ENCODE measurements at places on chromosomes 4 and X.

DNA sequence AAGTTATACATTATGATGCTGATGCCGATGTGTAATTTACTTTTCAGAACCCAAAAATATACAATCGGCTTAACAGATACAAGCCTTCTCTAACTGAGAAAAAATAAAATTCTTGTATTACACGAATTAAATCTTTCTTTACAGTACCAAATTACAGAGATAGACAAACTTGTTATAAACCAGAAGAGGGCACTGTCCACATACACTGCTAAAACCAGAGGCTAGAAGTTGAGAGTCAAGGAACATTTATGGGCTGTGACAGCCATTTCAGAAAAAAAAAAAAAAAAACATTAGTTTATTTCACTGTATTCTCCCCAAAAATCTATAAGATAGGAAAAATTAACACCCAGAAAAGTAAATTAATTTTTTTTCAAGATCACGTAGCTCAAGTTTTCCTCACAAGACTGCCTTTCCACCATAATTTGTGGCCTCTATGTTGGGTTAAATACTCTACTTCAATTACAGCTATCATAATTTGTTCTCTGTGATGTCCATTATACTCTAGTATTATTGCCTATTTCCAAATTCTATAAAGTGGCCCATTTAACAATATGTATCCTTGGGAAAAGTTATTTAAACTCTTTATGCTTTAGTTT, 12.0 kb downstream of the EREG start:
- peak; percentile 28 for DNase-seq

DNA sequence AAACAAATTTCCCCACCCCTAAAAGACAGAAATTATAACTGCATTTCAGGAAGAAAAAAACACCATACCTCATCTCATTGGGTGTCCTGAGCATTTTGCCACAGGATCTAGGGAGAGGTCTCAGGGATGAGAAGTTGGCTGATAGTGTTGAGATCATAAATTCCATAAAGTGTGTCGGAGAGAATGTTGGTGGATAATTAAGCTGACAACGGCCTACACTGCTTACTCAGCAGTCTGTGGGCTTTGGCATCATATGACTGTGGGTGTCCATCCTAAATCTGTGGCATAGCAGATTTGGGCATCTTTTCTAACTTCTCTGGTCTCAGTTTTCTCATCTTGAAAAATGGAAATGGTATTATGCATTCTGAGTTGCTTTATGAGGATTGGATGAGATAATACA, 12.3 kb downstream of the CENPVL3 start:
- no peak for DNase-seq

DNA sequence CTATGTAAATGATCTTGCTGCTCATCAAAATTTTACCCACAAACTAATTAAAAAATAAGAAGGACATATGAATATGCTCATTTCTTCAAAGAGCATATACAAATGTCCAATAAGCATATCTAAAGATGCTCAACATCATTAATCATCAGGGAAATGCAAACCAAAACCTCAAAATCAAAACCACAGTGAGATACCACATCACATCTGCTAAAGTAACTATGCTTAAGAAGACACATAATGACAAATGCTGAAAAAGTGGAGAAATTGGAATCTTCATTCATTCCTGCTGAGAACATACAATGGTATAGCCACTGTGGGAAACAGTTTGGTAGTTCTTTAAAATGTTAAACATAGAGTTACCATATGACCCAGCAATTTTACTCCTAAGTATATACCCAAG, 81.9 kb downstream of the AFF2 start:
- no peak for DNase-seq

DNA sequence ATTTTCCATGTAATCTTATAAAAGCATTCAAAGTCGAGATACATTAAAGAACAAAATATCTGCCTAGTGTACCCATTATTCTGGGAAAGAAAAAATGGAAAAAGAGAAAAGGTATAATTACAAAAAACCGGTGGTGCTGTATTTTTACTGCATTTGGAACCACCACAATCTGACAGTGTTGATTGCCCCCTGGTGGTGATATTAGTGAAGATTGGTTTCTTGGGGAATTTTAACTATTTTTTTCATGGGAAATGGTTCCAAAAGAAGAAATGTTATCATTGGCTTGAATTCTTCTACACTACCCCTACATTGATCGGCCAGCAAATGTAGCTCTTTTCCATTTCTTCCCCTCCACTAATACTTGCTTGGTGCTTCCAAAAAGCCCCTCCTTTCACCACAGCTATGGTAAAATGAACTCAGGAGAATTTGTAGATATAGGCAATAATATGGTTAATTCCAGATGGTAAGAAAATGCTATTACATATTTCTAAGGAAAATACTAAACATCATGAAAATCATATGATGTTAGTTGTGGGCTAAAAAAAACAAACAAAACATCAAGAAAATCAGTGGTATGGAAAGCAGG, 50.0 kb downstream of the COX18 start:
- DNase-seq = no peak

GRCh38 chrX:134528960-134529359, 69.0 kb downstream of the HPRT1 start:
- no peak for DNase-seq

DNA sequence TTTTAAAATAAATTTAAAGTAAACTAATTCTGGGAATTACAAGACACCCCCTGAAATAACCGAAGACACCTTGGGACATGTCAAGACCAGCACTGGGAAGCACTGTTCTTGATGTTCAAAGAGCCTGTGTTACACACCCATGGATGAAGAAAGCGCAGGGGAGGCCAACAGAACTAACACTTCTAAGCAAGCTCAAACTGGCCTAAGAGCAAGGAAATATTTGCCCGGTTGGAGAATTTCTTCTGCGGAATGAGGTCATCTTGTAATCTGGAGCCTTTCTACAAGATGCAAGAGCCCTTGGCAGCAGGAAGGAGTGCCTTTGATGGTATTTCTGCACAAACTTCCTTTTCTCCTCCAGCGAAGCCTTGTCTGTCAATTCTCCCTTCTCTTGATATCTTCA, 9.3 kb upstream of the EFHC2 start:
- DNase-seq = no peak

DNA sequence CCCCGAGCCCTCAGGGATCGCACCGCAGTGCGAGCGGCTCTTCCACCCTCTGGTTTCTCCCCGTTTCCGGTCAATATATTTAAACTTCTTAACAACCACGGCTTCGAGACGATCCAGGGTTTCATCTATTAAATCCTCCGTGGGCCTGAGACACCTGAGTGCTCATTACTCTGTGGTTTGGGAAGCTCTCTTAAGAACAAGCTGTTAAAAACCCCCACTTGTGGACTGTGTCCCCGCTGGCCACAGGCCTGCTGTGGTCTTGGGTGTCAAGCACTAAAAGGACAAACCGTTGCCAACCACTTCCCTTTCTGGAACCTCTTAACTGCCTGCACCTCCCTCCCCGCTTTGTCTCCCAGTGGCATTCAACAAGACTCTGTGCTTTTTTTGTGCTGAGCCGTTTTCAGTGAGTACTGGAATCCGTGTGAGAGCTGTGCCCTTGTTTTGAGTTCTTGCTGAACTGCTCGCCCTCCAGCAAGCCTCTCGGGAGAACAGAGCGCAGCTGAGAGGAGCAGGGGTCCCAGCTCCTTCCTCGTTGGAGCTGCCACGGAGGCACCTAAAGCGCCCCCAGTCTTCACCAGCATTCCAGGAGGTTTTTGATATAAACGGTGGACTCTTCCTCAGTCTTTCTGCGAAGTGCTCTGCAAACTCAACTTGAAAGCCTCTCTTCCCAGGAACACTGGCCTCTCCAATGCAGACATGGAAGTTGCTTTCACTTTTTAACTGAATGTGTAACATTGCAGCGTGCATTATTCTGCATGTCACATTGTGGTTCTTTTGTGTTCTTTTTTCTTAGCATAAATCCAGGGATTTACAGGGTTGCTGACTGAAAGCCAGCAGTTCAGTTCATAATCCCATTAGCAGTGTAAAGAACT, 691 bp upstream of the IGFBP7 start:
- DNase-seq = no peak

GRCh38 chr4:115110191-115111181, 2.9 kb downstream of the NDST4 start:
- no peak for DNase-seq

GRCh38 chr4:83209419-83209818, 75.2 kb downstream of the COQ2 start:
- no peak for DNase-seq

DNA sequence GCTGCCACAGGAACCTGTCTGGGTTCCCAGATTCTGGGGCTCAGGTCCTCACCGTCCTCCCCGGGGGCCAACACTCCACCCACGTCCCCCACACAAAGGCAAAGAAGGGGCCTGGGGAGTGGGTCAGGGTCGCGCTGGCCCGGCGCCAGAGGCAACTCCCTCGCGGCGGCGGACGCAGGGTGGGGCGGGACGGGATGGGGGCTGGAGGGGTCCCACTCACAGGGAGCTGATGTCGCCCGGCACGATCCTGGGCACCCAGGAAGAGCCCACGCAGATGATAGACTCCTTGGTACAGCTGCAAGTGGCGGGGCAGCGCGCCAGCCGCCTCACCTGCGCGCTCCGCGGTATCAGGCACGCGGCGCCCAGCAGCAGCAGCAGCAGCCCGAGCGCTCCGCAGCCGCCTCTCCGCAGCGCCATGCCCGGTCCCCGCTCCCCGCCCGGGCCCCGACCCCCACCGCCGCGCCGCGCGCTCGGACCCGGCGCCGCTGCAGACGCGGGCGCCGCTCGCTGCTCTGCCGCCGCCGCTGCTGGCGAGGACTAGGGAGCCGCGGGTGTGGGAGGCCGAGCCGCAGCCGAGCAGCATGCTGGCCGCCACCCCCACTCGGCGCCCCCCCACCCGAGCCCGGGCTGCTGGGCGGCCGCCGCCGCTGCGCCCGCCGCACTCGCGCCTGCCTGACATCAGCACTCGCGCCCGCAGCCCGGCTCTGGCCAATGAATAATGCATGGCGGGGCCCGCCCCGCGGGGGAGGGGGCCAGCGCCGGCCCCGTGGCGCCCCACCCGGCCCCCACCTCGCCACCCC, at the start of gene LGI2:
TSS of gene LGI2 (minus strand) at position 670 of the 800 bp plus-strand sequence. CDS start at position 417, 253 bp downstream.
- DNase-seq = no peak

DNA sequence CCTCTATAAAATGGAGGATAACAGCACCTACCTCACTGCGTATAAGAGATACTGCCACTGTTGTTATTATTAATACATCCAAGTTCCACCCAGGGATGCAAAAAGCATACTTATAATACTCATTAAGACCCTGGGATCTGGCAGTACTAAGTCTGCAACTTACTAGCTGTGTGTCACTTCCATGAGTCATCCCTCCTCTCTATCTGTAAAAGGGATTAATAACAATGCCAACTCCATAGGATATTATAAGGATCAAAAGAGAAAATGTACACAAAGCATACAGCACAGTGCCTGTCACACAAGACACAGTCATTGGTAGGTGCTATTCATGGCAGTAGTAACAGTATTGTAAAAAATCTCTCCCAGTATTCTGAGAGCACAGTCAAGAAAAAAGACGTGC, 216.7 kb downstream of the HS6ST2 start:
- DNase-seq = no peak

GRCh38 chr4:9916346-9916745, 105.0 kb downstream of the SLC2A9 start:
- DNase-seq = no peak

DNA sequence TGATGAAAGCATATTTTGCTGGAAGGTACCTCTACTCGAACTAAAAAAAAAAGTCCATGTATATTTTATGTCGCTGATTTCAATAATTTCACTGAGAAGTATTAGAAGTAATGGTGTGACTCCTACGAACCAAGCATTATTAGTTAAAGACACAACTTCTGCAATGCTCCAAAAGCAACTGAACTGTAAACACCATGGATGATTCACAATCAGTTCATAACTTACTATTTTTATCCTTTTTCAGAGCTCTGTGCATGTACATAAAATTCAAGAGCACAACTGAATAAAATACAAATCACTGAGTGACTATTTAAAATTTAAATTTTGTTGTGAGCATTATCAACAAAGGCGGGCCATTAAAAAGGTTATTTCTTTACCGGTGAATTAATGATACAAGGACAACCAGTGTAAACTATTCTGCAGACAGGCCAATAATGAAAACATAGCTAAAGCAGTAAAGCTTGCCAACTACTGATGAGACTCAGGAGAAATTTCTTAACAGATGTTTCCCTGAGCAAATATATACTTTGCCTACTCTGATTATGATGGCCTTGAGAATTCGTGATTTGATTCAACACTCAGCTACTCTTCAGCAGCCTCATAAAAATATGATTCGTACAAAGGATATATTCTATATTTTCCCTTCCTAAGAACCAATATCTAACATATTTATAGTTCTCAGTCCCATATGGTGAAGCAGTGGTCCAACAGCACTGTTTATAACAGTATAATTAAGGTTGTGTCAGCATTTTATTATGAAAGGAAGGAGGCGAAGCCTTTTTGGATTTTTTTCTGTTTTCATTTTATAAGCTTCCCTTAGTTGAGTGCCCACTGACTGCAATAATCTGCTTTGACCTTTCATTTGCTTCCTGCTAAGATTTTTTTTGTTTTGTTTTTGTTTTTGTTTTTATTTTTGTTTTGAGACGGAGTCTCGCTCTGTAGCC, 62.8 kb upstream of the NEIL3 start:
- DNase-seq = no peak

GRCh38 chrX:44291468-44292092, 51.9 kb downstream of the EFHC2 start:
- no peak for DNase-seq

DNA sequence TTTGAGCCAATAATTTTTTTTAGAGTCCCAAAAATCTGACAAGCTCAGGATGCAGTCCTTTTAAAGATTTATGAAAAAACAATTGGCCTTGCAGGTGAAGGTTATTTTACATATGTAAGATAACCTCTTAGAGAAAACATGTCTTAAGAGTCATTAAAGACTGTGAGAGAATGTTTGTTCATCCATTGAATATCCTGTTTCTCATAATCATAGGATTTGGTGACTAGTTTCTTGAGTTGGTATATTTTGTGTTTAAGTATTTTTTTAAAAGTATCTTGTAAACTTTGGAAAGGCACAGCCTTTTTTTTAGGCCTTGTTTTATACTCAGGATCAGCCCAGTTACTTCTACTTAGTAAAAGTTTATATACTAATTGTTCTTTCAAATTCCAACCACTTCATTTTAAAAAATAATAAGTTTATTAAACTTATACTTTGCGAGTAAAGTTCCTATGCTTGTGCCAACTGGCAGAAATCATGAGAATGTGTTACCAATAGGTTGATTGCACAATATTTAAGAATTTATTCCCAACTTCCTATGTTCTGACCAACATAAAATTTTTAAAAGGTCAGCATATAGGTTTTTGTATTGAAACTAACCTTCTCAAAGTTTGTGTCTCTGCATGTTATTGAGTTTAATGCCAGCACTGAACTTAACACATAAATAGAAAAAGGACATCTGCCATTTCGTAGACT, 40.0 kb upstream of the ARSJ start:
- no peak for DNase-seq

DNA sequence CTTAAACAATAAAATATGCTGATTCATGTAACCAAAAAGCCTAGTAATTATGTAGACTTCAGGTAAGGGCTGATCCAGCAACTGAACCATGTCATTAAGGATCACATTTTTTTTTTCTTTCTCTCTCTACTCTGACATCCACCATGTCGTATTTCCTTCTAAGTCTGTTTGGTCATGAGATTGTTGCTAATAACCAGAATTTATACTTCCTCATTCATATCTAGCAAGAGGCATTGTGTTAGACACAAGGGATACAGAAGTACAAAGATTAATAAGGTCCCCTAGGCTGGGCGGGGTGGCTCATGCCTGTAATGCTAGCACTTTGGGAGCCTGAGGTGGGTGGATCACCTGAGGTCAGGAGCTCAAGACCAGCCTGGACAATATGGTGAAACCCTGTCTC, 24.1 kb downstream of the PHEX start:
- no peak for DNase-seq

GRCh38 chr4:89482251-89482650, 174.7 kb upstream of the GPRIN3 start:
- no peak for DNase-seq

All from GM18507 (cell line).